Endothelial cell of umbilical vein (primary cell): ENCODE measurements at places on chromosomes 1 and 21. TPM values are rescaled to one million over a fixed set of nuclear protein-coding genes. Genes with fewer than 3 reads are reported as not detected.
A peak's percentile ranks its signal among the peaks of the same experiment; 100 is the strongest.

GRCh38 chr1:9960706-9961562, 17.7 kb downstream of the NMNAT1 start:
- no peak for DNase-seq

GRCh38 chr1:23593042-23593521, 33.8 kb upstream of the ID3 start:
- DNase-seq: no peak

The PTCH2 gene
- 1.8 and 1.9 TPM in 2 replicates for total RNA-seq

DNA sequence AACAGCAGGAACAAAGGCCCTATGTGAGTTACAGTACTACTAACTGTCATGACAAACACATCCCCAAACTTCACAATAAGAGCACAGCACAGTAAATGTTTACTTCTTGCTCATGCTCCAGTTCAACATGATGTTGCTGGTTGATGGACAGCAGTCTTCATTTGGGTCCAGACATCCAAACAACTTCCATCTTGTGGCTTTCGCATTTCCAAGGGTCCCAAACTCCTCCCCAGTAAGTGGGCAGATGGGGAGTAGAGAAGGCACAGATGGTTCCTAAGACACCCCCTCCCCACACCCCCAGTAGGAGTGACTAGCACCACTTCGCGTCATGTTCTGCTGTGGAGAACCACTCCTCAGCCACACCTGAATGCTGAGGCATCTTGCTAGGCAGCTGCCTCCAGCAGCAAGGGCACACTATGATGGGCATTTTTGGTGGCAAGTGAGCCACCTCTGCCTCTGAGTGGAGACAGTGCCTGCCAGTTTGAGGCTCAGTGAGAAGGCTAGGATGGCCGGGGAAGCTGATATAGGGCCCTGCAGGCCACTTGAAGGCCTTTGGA, 32.7 kb upstream of the CD2 start:
- no peak for DNase-seq

DNA sequence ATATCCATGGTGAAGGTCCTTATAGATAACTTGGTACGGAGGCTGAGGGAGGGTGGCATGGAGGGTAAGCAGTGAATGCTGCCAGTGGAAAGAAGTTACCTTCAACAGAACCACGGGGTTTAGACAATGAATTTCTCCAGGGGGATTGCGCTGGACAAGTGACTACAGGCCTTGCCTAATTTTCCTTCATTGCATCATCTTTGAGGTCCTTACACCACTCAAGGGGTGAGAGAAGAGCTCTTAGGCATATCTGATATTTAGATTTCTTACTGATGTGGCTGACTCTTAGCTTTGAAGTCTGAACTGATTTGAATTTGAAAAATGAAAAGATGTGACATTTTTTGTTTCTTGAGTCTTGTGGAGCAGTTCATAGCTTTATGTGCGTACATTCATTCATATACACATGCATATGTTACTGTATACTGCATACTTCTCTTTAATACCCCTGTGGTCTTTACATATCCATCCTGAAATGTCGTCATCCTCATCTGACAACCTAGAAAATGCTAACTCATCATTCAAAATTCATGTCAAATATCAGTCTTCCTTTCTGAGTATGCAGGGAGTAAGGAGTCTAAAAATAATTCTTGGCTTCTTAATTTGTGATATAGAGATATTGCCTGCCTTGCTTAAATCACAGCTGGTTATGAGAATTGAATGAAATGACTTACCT, 63.6 kb downstream of the DNM3 start:
- no peak for DNase-seq

DNA sequence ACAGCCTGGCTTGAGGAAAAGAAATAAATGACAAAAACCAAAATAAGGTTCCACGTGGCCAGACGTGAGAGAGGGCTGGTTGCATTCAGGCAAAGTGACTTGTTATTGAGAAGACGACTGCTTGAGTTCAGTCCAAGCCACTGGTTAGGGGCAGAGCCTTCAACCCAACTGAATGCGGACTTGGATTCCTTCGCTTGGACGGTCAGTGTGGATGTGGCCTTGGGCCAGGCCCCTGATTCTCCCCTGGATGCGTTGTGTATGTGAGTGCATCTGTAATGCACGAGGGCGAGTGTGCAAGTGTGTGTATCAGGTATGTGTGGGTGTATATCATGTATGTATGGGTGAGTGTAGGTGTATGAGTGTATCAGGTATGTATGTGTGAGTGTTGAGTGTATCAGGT, 1.9 kb downstream of the PLA2G2F start:
- no peak for DNase-seq

- DNase-seq: no peak
These were observed 49.8 kb downstream of the LDLRAD2 start for GRCh38 chr1:21861602-21862429.

GRCh38 chr1:168391851-168392681, 111.4 kb downstream of the TBX19 start:
- no peak for DNase-seq

GRCh38 chr1:173948594-173948993, 31.5 kb upstream of the SERPINC1 start:
- DNase-seq: no peak

GRCh38 chr21:27221077-27221476, 254.2 kb upstream of the ADAMTS5 start:
- DNase-seq: no peak

GRCh38 chr1:154316704-154317103, 4.2 kb upstream of the AQP10 start:
- DNase-seq: no peak

DNA sequence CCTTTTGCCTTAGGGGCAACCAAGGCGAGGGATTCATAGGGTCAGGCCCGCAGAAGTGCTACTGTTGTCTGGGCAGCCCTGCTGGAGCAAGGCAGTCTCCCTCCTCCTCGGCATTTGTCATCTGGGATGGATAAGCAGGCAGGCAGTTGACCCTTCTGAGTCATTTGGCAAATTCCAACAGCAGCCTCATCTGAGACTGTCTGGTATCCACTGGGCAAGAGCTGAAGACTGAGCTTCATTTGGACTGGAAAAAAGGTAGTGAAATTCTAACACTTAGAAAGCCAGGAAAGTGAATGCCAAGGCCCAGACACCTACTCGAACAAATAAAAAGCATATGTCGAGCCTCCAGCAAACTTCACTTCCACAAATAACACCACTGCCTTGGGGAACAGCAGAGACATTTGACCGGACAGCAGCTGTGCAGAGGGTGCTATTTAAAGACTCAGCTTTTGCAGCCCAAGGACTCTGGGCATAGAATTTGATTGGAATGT, 4.0 kb upstream of the ZBTB40 start:
- no peak for DNase-seq

The C1orf115 gene
- 15.8 and 16.4 TPM in 2 replicates for total RNA-seq

- DNase-seq: no peak
These were observed 120.9 kb downstream of the ROR1 start for GRCh38 chr1:63894627-63895265.

The ATP6V1G3 gene
- not detected in 2 replicates for total RNA-seq

- DNase-seq: no peak
These were observed 28.4 kb downstream of the SLAMF6 start for GRCh38 chr1:160494620-160495019.

GRCh38 chr1:190540366-190540765, 62.7 kb upstream of the BRINP3 start:
- DNase-seq: no peak

DNA sequence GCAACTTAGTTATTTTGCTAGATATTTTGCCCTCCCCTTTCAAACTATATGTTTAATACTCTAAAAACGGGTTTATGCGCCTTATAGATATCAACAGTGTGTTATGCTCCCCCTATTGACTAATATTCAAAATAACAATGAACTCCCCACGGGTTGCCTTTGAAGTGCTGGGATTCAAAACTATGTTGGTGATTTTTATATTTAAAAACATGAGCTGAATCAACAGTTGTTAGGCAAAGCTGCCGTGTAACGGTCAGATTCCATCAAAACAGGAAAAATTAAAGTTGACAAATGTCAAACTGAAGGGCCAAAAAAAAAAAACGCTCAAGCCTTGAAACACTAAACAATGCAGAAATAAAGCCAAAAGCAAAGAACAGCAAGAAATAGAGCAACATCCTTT, 2.5 kb downstream of the TGFBR3 start:
- DNase-seq: peak; percentile 85

The PLPPR5 gene
- not detected in 2 replicates for total RNA-seq

GRCh38 chr1:229139331-229140118, 131.4 kb upstream of the RAB4A start:
- DNase-seq: no peak

DNA sequence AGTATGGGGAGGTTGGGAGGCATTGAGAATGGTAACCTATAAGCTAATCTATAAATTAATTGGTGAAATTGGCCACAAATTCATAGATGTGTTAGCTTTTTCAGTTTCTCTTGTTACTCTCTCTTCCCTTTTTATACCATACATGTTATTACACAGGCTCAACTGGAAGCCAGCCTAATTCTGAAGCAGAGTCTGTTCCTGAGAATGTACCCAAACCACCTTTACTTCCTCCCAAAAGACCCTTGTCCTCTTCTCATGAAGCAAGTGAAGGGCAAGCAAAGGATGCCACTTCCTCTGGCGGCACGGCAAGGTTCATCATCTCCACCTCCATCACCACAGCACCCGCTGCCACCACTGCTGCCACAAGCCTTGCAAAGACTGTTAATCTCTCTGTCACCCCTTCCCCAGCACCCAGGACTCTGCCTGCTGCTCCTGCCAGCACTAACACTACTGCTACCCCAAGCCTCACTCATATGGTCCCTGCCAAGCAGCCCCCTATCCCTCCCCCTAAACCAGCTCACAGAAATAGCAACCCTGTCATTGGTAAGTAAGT, 39.5 kb upstream of the RCC1 start:
- no peak for DNase-seq

The MMEL1 gene
- 1.1 and 1.6 TPM in 2 replicates for total RNA-seq

DNA sequence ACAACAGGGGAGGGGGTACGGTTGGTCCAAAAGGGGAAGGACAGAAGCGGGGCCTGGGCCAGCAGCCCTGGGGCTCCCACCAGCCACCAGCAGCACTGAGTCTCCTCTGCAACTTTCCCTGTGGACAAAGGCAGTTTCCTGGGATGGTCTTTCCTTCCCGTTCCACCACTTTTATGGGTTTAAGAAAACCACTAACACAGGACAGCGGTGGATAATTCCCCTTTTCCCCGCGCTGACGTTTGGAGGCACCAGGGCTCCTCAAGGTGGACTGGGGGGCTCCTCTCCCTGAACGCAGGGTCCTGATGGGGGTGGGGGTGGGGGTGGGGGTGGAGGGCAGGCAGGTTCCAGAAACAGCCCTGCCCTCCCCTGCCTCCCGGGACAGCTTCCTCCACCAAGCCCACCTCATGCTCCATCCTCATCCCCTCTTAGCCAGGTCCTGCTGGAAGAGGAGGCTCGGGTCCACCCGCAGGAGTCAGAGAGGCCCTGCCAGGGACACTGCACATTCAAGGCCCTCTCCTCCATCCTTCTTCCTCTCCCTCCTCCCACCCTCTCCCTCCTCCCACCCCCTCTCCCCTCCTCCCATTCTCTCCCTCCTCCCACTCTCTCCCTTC, 4.8 kb upstream of the COL6A1 start:
- no peak for DNase-seq

DNA sequence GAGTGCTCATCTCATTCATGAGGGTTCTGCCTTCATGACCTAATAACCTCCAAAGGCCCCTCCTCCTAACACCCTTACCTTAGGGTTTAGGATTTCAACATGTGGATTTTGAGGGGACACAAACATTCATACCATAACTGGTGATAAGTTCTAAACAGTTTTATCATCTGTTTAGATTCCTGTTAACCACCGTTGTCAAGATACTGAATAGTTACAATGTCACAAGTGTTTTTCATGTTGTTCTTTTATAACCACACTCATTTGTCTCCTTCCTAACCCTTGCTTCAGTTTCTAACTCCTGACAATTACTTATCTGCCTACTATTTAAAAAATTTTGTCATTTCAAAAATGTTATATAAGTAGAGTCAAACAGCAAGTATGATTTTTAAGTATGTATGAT, 86.0 kb downstream of the NCAM2 start:
- no peak for DNase-seq
